ENCODE measurements at places on chromosomes 11 and 22.

DNA sequence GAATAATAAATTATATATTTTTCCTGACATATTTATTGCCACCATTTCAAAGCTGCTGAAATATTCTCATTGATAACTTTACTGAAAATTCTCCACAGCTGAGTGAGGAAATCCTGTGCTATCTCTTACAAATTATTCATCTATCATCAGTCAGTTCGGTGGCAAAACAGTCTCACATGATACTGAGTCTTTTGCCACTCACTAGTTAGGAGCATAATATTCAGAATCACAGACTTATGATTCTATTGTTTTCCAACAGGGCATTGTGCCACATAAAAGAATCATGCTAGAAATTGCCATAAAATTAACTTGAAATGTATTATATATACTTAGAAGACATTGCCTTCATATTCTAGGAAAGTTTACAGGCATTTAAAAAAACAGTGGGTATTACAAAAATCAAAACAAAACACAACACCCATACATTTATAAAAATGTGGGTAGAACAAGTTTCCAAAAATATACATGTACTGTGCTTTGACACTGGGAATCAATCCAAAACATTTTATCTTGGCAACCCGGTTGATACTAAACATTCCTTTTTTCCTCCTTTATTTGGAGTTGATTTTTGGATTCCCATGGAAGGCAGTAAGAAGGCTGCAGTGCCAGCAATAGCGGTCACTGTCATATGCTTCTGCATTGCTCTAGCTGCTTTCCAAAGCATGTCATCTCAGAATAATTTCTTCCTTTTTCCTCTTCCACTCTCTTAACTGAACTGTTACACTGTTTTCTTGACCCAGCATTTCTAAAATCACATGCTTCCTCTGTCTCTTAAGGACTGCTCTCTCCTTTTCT, 42.5 kb downstream of the ATG16L2 start:
- no peak for DNase-seq

GRCh38 chr11:120527111-120527761, 15.7 kb downstream of the GRIK4 start:
- DNase-seq: no peak

DNA sequence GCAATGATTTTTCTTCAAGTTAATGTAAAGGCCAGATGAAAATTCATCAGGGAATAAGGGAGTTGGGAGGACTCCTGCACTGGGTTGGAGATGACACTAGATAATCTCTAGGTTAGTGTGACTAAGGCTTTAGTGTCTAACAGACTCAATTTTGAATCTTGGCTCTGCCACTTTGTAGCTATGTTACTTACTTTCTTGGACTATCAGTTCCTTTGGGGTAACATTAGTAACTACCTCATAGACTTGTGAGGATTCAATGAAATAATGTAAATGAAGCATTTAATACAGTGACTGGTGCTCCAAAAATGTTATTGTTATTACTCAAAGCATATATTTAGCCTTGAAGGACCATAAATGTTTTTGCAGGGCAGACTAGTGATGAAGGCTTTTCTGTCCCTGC, 9.6 kb upstream of the CCDC89 start:
- no peak for DNase-seq

DNA sequence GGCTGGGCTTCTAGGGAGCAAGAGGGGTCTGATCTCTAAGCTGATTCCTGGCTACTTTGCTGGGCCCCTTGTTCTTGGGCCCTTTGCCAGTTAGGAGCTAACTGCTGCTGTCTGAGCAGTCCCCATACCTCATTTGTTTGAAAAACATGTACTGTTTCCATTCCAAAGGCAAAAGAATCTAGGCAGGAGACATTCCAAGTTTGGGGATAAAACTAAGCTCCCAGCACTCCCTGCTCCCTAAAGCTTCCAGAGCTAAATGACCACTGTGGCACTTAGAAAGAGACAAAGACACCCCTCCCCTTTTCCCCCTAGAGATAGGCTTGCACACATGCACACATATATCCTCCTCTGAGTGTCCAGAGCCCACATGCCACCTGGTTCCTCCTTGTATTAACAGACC, 22.7 kb upstream of the RRM1 start:
- no peak for DNase-seq

GRCh38 chr22:24973872-24974271, 21.4 kb downstream of the KIAA1671 start:
- DNase-seq: no peak

GRCh38 chr22:27695925-27696324, 105.6 kb downstream of the MN1 start:
- no peak for DNase-seq

- DNase-seq: no peak
These were observed 9.2 kb upstream of the CBL start for GRCh38 chr11:119196833-119197483.

DNA sequence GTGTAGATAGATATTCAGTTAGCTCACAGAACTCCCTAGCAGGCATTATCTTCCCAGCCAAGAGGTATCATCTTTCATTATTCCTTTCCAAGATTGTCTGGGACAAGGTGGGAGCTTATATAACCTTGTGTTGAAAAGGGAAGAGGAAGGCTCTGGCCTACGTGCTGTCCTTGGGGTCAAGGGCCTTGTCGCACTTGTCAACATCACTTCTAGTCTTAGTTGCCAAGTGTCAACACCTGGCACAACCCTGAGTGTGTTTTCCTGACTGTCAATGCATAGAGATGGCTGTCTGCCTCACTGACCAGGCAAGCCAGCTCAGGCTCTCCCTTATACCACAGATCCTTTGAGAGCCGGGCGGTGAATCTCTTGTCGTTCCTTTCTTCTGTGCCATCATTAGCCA, 331.9 kb downstream of the CNTN5 start:
- no peak for DNase-seq

DNA sequence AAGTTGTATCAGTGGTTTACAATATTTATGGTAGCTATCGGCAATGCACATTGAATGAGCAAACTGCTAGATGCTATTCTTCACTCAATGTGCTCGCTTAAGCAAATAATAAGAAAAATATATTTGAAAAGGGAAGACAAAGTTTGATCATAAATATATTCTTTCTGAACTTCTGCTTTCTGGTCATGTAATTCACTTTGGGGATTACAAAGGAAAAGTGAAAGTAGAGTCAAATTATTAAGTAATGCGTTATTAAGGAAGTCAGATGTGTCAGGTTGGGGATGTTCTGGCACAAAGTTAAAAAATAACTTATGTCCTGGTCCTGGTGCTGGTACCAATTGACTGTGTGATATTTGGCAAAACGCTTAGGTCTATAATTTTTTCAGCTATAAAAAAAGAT, 98.0 kb upstream of the TRIM77 start:
- no peak for DNase-seq

DNA sequence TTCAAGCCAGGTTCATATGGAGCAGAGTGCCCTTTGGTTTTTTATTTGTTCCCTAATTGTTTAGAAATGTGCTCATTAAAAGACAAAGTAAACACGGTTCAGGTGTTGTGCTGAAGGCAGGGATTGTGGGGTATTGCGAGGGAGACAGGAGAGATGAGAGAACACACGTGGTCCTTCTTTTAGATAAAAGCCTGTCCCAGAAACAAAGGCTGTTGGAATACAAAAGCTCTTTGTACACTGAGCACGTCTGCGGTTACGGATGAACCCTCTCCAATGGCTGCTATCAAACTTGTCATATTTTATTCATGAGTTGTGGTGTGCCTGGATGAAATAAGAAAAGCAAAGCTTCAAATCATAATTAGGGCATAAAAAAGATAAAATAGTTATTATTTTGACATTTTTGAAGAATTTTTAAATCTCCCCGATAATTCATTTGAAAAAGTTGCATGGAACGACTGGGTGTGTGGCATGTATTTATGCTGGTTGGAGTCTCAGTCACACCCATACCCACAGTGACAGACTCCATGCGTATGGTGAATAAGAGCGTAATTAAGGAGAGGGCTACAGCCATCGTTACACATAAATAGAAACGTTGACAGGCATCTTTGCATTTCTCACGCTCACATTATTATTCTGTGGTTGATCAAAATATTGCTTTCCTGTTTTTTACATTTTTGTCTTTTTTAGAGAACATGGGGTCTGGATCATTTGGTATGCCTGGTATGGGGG, 92.9 kb downstream of the NELL1 start:
- DNase-seq: no peak

DNA sequence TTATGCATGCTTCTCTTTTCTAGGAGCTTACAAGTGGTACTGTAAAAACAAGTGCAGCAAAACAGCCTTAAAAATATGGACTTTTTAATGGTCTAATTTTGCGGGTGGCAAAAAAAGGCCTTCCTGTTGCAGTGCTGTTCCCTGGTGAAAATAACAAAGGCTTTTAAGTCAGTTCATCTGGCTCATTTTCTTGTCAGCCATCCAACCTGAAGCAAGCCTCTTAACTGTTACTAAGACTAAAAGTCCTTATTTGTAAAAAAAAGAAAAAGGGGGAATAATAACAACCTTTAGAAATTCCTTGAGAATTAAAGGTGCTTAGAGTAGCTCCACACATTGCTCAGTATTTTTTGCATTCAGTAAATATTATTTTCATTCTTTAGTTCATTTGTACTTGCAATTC, 200.5 kb upstream of the CHORDC1 start:
- no peak for DNase-seq

DNA sequence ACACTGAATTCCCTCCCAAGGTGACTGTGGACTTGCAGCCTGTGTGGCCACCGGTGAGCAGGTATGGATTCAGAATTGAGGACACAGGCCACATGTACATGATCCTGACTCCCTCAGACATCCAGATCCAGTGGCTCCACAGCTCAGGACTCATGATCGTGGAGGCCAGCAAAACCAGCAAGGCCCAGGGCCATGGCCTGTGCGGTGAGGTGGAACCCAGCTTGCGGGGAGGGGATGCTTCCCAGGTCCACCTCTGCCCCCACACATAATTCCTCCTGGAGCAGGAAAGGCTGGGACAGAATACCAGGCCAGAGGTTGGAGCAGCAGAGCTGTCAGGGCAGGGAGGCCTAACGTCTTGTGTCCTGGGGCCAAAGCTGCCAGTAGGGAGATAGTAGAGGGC, 82.1 kb downstream of the OTOG start:
- no peak for DNase-seq

DNA sequence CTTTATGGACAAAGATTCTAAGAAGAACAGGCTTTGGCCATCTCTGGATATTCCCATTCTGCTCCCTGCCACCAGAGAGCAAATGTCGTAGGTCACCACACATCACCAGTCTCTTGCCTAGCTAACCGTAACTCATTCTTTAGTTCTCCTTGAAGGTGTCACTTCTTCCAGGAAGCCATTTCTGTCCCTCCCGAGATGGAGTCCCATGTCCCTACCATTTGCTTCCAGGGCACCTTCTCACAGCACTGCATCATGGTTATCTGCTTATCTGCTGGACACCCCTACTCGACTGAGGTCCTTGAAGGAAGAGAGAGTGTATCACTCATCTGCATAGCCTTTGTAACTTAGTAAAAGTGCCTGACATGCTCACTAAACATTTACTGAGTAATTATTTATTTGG, 47.6 kb downstream of the FAM83F start:
- no peak for DNase-seq

GRCh38 chr11:110855191-110855590, 143.0 kb upstream of the ARHGAP20 start:
- no peak for DNase-seq

GRCh38 chr11:128852327-128853023, 14.6 kb downstream of the KCNJ1 start:
- no peak for DNase-seq

GRCh38 chr11:68330700-68331337, 18.4 kb downstream of the LRP5 start:
- DNase-seq: no peak

DNA sequence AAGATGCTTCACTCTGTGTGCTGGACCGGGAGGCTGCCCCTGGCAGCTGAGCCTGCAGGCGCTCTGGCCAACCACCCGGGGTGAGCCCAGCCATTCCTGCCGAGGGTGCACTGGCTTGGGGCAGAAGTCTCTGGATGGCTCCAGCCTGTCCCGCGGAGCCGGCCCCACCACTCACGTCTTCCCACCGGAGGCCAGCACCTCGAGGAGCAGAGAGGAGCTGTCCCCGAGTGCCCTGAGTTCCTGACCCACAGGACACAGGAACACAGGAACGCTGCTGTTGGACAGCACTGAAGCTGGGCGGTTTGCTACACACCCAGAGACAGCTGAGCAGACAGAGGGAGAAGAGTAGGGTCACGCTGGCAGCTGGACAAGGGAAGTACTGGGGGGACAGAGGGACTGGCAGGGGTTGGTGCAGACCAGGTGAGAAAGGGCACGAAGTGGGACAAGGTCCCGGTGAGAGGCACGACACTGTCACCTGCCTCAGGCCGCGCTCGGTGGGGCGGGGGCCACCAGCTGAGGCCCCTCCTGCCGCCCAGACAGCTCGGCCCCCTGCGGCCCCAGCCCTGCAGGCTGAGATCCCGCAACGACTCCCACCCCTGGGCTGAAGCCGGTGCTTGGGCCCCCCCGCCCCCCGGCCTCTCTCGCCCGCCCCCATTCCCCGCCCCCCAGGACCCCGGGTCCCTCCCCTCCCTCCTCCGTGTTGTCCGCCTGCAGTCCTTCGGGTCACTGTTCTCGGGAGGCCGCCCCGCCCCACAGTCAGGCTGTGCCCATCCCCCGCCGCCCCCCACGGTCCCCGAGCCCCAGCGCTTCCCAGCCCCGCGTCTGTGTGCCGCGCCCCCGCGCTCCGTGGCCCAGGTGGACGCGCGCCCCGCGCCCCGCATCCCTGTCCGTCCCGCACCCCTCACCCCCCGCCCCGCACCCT, 624 bp upstream of the B4GALNT4 start:
- DNase-seq: no peak

DNA sequence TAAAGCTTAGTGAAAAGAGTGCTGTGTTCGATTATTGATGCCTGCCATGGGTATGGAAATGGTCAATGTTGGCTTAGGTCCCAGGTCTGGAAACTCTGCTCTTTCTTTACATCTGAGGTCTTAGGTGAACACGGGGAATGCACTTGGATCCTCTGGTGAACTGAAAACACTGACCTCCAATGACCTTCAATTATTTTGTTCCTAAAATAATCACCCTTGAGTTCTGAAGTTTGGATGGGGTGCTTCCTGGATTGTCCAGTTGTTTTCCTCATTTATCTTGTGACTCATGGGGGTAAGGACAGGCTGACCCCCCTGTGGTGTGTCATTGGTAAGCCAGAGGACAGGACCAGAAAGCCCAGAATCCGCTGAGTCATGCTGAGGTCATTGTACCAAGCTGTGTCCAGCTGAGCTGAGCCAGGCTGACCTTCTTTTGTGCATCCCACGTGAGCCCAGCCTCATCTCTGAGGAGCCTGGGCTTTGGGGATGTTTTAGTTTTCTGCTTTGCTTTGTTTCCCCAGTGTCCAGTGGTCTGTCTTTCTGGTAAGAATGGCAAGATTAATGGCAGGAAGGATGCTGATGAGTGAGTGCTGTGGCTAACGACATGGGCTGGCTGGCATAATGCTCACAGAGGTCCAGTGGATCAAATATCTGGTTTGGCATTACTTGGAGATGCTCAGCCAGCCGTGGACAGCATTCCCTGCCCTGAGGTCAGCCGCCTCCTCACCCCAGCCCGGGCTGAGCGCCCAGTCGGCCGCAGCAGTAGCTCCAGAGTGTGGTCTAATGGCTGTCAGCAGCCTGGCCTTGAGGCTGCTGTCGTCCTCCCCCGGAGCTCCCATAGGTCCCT, 35.6 kb downstream of the AMPD3 start:
- peak; percentile 69 for DNase-seq

All from anterior cingulate cortex (tissue), 58 donors.